ENCODE measurements at places on chromosomes 6 and 20. TPM values are rescaled to one million over a fixed set of nuclear protein-coding genes. Genes with fewer than 3 reads are reported as not detected.

DNA sequence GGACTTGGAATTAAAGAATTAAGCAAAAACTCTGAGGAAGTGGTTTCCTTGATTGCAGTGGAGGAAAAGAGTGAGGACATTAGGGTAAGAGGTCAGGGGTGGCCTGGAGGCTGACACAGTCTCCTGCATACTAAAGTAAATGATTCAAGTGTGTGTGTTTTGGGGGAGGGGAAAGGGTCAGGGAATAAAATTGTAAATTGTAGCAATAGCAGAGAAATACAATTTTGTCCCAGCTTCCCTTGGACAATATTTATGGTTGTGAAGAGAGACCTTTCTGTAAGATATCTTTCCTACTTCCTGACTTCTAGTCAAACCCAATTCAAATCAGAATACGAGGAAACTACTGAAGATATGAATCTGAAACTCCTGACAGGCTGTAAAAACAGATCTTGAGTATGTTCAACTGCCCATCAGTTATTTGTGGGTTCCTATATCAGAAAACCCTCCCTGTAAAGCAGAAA is 143.4 kb upstream of the HMGN3 start:
- no peak for DNase-seq

- DNase-seq: no peak
These were observed 69.8 kb upstream of the CCN6 start for GRCh38 chr6:111984081-111984480.

Gene ENPP4
- 3.8 TPM for total RNA-seq

DNA sequence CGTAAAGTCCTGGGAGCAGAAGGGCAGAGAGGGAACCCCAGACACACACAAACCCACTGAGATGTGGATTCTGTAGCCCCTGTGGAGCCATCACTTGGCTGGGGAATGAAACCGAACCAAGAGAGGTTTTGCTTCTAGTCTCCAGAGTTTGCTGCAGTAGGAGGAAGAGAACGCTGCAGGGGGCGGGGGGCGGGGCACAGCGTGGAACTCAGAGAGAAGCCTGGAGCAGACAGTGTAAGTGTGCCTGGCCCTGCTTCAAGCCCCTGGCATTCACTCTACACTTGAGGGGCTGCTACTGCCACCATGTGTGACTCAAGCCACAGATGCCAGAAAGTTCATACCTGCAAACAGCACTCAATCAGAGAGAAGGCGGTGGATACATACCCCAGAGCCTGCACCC is 18.9 kb downstream of the GABRR1 start:
- DNase-seq: no peak

DNA sequence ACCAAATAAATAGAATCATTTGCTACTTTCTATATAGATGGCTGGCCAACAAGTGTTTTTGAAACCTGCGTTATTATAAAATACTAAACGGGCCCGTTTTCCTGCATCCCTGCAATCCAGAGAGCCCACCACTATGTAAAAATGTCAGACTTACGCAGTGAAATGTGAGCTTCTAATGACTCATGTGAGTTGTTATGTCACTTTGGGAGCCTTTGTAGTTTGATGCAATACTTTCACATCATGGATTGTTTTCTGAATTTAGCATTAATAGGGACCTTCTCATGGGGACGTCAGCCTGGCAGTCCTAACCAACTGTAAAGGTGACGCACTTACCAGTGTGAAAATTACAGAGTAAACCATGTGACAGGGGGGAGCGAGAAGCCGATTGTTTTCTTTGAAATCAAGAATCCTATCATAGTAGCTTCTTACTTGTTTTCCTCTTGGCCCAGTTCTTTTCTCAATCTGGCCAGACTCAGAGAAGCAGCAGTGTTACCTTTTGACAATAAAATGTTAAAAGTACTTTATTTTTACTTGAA is 75.3 kb downstream of the SSR1 start:
- no peak for DNase-seq

Measured in left lobe of liver (tissue), 2 donors.